ENCODE measurements at places on chromosomes 5 and 9. TPM values are rescaled to one million over a fixed set of nuclear protein-coding genes. Genes with fewer than 3 reads are reported as not detected.

DNA sequence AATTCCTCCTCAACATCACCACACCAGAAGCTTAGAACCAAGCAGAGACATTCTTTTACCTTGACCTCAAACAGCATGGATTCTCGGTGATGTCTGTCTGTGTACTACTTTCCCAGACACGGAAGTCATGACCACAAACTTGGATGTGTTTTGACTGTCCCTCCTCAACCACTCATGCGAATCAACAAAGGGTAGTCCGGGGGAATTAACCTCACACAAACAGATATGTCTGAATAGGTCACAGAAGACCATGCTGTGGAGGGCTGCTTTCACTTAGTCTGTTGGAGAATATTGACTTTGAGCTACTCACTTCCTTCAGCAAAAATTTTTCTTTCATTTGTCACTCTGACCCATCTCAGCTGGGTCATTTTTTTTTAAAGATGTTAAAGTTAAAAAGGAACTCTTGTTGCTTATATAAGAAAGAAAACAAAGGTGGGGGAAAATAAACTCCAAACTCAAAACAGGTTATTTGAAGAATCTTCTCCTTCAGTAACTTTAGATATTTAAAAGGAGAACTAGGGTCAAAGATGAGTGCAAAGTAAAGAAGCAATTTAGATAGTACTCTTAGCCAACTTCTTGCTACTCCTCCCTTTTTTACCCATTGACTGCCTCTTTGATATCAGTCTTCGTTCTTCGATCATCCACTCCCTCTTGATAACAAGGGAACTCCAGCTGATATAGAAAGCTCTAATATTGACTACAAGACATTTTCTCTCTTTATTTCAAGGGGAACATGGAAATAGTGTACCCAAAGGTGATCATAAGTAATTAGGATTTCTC is 343.4 kb upstream of the CDH6 start:
- H3K36me3 ChIP-seq, result no peaks in the 10 kb centered on the region
- H3K27me3 ChIP-seq, result no peaks in the 10 kb centered on the region
- H3K4me3 ChIP-seq, result no peak overlapping the region
- H3K4me1 ChIP-seq, result no peaks in the 10 kb centered on the region

GRCh38 chr9:109789971-109790370 is 10.0 kb downstream of the PALM2AKAP2 start:
- H3K4me1 ChIP-seq, result peaks cover 42% of the 10 kb centered on the region
- no peaks in the 10 kb centered on the region for H3K36me3 ChIP-seq
- DNase-seq, result no peak
- H3K27me3 ChIP-seq, result no peaks in the 10 kb centered on the region
- no peak overlapping the region for H3K4me3 ChIP-seq

DNA sequence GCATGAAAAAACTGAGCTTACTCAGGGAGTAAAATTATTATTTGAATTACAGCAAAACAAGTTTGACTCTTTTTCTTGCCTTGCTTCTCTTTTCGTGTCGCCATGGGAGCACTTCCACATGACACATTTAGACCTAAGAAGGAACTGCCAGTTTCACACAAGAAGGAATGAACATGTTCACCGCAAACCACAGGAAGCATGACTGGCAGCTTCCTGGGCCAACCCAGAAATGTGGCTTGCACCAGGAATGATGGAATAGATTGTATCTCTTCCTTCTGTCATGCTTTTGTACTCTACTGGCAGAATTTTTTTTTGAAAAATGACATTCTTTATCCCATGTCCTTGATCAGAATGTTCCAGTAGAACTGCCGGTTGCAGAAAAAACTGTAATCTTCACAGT is 32.9 kb upstream of the MAN2A1 start:
- peak overlapping the region; percentile 46 for H3K27ac ChIP-seq
- DNase-seq, result peak; percentile 97
- peaks cover 21% of the 10 kb centered on the region for H3K4me1 ChIP-seq
- no peaks in the 10 kb centered on the region for H3K27me3 ChIP-seq
- H3K4me3 ChIP-seq, result peak overlapping the region; percentile 29

GRCh38 chr5:149464796-149465489 is 85.9 kb upstream of the IL17B start:
- H3K27ac ChIP-seq, result peak overlapping the region; percentile 62
- no peak overlapping the region for H3K4me3 ChIP-seq
- H3K4me1 ChIP-seq, result peaks cover 27% of the 10 kb centered on the region
- no peaks in the 10 kb centered on the region for H3K27me3 ChIP-seq
- peak; percentile 83 for DNase-seq

GRCh38 chr5:171700318-171700912 is 85.2 kb upstream of the SMIM23 start:
- no peak overlapping the region for H3K4me3 ChIP-seq
- H3K27me3 ChIP-seq, result peaks cover 36% of the 10 kb centered on the region
- no peak for DNase-seq
- H3K27ac ChIP-seq, result no peak overlapping the region
- no peaks in the 10 kb centered on the region for H3K36me3 ChIP-seq

- H3K36me3 ChIP-seq, result no peaks in the 10 kb centered on the region
- no peaks in the 10 kb centered on the region for H3K4me1 ChIP-seq
- no peak for DNase-seq
- H3K27ac ChIP-seq, result no peak overlapping the region
Observed at GRCh38 chr9:78963911-78964310, 607.9 kb upstream of the TLE4 start.

- no peak overlapping the region for H3K27ac ChIP-seq
- peak; percentile 72 for DNase-seq
- H3K4me3 ChIP-seq, result peak overlapping the region; percentile 60
- H3K4me1 ChIP-seq, result peaks cover 13% of the 10 kb centered on the region
Observed at GRCh38 chr5:126869005-126869451, 92.1 kb downstream of the LMNB1 start.

GRCh38 chr5:176180781-176181180 is 57.4 kb upstream of the SIMC1 start:
- peaks cover 8% of the 10 kb centered on the region for H3K4me1 ChIP-seq
- H3K36me3 ChIP-seq, result no peaks in the 10 kb centered on the region
- no peak overlapping the region for H3K27ac ChIP-seq
- H3K27me3 ChIP-seq, result peaks cover 38% of the 10 kb centered on the region
- no peak overlapping the region for H3K4me3 ChIP-seq

DNA sequence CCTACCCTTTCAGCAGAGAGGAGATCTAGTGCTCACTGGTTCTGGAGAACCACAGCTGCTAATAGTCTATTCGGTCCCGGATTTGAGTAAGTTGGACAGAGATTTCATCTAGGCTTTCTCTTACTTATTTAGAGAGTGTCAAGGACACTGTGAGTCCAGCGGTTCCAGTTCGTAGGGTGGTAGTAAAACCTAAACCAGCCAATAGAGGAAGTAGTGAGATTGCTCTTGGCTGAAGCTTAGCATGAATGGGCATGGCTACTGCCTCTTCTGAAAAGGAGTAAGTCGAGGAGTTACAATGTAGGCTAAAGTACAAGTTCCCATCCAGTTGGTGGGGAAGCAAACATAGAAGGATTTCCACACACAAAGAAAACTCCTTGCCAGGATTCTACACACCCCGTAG is 109.6 kb upstream of the MOCS2 start:
- no peak overlapping the region for H3K27ac ChIP-seq
- H3K36me3 ChIP-seq, result no peaks in the 10 kb centered on the region
- no peak for DNase-seq
- no peaks in the 10 kb centered on the region for H3K27me3 ChIP-seq

DNA sequence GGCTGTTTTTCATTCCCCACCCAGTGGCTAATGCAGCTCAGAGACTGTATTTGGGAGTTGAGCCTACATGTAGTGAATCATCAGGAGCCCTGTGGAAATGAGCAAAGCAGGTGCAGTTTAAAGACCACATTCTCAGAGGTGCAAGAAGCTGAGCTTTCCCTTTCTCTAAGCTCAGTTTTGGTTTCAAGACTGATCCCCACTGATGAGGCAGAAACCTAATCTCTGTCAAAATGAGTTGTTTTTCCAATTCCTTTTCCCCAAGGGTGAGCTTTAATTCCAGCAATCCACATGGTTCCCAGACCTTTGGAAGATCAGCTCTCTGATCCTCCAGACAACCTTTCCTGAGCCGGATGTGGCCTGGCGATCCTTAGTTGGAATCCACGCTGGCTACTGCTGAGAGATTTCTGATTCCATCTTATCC is 420.5 kb downstream of the EBF1 start:
- no peaks in the 10 kb centered on the region for H3K4me1 ChIP-seq
- no peaks in the 10 kb centered on the region for H3K27me3 ChIP-seq
- no peak overlapping the region for H3K4me3 ChIP-seq
- DNase-seq, result no peak
- no peak overlapping the region for H3K27ac ChIP-seq
- H3K36me3 ChIP-seq, result no peaks in the 10 kb centered on the region

DNA sequence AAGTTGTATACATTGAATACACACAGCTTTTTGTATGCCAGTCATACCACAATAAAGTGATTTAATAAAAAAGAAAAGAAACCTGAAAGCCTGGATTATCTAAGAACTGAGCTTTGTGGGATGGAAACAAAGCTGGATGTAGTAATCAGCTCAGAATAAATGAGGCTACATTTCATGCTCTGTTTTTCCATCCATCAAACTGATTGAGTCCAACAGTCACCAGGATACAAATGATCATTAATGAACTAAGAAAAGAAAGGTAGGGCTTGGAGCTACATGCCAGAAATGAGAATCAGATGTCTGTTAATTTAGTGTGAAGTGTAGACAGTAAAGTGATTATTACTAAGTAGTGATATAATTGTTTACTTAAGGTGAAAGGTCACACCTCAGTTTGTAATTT is 109.8 kb upstream of the TARS1 start:
- no peaks in the 10 kb centered on the region for H3K27me3 ChIP-seq
- no peaks in the 10 kb centered on the region for H3K4me1 ChIP-seq
- DNase-seq, result no peak
- no peaks in the 10 kb centered on the region for H3K36me3 ChIP-seq
- no peak overlapping the region for H3K27ac ChIP-seq

DNA sequence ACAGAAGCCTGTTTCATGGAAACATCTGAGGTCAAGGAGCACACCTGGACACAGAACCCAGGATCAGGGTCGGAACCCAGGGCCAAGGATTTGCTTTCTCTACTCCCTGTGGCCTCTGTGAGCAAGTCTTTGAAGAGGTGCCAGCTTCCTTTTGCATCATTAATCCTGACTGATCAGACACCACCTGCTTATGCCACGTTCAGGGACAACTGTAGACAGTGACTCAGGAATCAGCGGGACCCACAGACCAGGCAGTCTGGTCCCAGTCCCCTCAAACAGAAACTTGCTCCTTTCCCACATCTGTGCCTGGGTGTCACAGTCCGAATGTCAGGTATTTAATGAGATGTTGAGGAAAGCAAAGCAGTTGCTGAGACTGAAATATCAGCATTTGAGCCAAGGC is 154.8 kb downstream of the SGCD start:
- no peak for DNase-seq
- no peaks in the 10 kb centered on the region for H3K36me3 ChIP-seq
- peaks cover 23% of the 10 kb centered on the region for H3K4me1 ChIP-seq
- no peaks in the 10 kb centered on the region for H3K27me3 ChIP-seq

PDCD1LG2 gene
- 31.7 TPM for polyA plus RNA-seq

SPINK13 gene
- polyA plus RNA-seq, result not detected

FAM200C gene
- 3.9 TPM for polyA plus RNA-seq

All from GM23248 (cell line).